ENCODE measurements at places on chromosomes 12 and 14. TPM values are rescaled to one million over a fixed set of nuclear protein-coding genes. Genes with fewer than 3 reads are reported as not detected.
A peak's percentile ranks its signal among the peaks of the same experiment; 100 is the strongest.

DNA sequence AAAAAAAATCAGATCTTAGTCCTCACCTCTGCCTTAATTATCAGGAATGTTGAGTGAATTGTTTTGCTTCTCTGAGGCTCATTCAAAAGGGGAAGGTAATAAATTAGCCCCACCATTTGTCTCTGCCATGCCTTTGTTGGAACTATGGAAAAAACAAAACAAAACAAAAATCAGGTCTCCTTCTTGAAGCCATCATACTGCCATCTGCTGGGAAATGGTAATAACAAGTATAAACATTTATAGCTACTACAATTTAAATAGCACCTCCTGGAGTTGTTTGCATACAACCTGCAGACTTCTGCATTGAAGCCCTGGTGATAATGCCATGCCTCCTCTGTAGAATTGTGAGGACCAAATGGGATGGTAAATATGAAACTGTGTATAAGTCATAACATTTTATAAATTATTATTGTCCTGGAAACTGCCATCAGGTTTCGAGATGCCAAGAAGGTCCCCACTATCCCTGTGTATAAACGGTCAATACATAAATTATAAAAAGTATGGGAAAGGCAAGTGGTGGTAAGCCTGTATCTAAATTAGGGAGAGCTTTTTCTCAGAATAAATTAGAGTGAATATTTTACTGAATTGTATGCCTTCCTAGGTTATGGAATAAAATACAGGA is 87.2 kb upstream of the FGD4 start:
- peak; percentile 84 for DNase-seq

- DNase-seq, result no peak
Measured at GRCh38 chr14:89746135-89746534, 208.4 kb downstream of the EFCAB11 start.

Gene SERPINA10
- total RNA-seq, result not detected

GRCh38 chr14:89564286-89564957 is 147.4 kb upstream of the FOXN3 start:
- peak; percentile 50 for DNase-seq
